ENCODE measurements at places on chromosomes 4 and X.

DNA sequence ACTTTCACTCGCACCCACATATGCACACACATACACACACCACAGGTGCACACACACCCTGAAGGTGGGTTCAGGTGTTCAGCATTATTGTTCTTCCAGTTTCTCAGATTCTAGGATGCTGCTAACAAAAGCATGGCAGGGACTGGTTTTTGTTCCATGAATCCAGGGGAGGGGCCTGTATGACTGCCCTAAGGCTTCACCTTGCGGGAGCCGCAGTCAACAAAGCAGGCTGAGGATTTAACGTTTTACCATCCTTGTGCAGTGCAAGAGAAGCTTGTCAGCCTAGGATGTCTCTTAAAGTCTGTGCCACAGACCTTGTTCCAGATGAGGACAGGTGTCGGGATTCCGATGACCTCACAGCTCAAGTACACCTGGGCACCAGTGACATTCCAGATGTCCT, 61.8 kb downstream of the POLR2B start:
- no peak for DNase-seq

- DNase-seq, result no peak
Measured at GRCh38 chr4:101064541-101065180, 282.7 kb downstream of the PPP3CA start.

GRCh38 chr4:73883306-73883705, 14.1 kb downstream of the CXCL1 start:
- DNase-seq, result no peak

- DNase-seq, result no peak
Measured at GRCh38 chrX:81229901-81230300, 28.0 kb downstream of the SH3BGRL start.

- DNase-seq, result no peak
Measured at GRCh38 chr4:108466936-108467902, 153.2 kb upstream of the RPL34 start.

GRCh38 chrX:152904151-152905080, 6.5 kb downstream of the ZNF185 start:
- DNase-seq, result peak; percentile 2

- no peak for DNase-seq
Measured at GRCh38 chrX:103240155-103240554, 14.8 kb downstream of the TCEAL8 start.

DNA sequence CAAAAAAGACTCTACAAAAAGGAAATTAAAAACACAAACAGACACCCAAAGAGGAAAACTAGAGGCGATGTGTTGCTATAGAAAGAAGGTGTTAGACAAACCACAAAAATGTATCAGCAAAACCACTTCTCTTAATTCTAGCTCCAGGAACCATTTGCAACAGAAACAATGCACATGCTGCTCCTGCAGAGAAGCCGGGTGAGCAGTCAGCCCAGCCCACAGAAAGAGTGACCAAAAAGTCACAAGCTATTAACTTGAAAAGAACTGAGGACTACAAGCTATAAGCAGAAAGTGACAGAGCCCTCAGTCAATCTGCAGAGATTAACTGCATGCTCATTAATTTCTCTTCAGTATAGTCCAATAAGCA, 96.2 kb upstream of the KLHL13 start:
- DNase-seq, result no peak

DNA sequence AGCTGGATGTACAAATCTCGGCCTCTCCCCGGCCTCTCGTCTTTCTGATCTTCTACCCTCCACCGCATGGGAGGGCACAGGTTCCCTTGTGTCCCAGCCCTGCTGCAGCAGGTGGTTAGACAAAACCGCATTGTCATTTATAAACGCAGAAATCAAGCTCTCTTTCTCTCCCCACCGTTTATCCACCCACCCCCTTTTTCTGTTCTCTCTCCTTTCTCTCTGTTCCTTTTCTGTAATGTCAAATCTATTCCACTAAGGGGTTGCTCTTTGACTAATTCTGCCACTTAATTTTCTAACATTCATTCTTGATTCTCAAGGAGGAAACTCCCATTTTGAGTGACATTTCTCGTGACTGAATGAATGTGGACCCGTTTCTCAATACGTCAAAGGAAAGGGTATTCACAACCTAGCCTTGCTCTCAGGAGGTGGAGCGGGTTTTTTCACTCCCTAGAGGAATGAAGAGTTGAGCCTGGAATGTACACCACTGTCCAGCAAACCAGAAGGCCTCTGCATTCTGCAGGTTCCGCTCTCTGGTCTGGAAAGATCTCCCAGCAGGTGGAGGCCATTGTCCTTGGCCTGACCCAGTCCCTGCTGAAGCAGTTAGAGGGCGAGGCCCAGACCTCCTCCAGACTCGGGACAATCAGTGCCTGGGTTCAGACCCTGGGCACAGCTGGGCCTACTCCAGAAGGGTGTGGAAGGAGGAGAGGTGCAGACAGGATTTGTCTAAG, 70.9 kb upstream of the ENPP6 start:
- DNase-seq, result no peak

GRCh38 chr4:121784401-121784800, 16.7 kb upstream of the EXOSC9 start:
- no peak for DNase-seq

DNA sequence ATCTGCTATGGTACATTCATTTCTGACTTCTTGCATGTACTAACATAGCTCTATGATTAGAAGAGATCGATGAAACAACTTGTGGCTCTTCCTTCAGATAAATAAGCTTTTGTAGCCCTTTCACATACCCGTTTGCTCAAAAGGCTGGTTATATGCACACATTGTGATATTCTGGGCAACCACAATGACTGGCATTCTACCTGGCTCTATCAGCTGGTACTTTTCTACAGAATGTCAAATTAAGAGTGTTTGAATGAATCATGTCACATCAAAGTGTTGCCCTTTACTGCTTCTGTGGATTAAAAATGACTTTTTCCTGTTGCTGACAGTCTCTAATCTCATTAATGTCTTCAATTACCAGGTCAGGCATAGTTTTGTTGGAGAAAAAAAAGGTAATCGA, 11.6 kb downstream of the PGRMC1 start:
- DNase-seq, result no peak

- DNase-seq, result no peak
Measured at GRCh38 chrX:154013614-154014360, 5.9 kb downstream of the IRAK1 start.

DNA sequence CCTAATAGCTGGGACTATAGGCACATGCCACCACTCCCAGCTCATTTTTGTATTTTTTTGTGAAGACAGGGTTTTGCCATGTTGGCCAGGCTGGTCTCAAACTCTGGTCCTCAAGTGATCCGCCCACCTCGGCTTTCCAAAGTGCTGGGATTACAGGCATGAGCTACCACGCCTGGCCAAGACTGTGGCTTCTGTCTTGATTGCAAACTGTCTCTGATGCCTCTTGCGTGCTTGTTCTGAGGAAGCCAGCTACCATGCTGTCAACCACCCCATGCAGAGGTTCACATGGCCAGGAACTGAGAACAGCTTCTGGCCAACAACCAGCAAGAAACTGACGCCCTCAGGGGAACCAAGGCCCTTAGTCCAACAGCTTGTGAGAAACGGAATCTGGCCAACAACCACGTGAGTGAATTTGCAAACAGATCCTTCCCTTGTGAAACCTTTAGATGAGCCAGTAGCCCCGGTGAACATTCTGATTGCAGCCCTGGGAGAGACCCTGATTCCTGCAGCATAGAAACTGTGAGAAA, 71.2 kb downstream of the SUPT20HL2 start:
- no peak for DNase-seq

DNA sequence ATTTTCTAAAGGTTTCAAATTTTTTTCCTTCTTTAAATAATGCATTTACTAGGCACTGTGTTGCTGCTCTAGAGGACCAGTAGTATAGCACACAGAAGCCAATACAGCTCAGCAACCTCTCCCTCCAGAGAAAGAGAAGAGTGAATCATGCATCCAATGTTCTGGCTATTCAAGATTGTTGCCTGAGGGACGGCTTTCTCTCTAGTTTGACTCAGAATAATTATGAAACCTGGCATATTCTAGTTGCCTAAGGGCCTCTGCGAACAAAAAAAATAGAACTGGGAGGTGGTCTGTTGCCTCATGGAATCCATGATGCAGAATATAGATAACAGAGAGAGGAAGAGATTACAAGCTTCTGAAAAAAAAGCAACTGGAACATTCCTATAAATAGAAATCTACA, 1233.3 kb upstream of the PABPC4L start:
- no peak for DNase-seq

GRCh38 chrX:75989806-75990590, 182.9 kb upstream of the PBDC1 start:
- no peak for DNase-seq

- no peak for DNase-seq
Measured at GRCh38 chr4:93396272-93396671, 432.3 kb upstream of the ATOH1 start.

- DNase-seq, result no peak
Measured at GRCh38 chr4:153939570-153939969, 150.7 kb upstream of the SFRP2 start.

DNA sequence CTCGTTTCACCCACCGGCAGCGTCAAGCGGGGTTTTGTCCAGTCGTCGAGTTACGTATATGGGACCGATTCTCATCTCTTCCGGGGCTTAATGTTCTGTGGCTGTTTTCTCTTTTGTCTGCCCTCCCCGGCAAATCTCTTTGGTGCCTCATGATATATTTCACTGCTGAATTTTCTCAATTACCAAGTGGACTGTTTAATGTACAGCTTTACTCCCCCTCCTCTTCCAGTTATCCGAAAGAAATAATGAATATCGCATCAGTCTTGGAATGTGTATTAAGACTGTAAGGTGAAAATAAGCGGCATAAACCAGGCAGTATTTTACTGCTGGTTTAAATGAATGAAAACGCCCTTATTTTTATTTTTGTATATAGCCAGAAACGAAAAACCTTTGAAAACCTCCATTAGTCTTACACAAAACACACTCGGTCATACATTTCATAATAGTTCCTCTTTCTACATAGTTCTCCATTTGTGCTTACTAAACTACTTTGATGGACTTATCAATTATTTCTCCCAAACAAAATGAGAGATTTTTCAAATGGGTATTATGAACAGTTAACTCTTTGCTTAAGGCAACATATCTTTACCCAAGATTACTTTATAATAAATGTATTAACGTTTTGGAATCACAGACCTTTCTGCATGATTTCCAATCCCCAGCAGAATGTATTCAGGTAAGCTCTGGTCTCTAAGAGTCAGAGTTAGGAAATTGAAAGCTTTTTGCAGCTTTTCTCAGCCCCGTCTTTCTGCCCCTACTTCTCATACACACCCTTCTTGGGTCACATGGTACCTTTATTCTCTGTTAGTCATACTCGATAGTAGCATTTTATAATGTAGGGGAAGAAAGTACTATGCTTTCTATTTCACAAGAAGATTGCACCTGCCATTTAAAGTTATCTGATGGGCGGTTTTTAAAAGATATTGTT, 979 bp downstream of the RP2 start:
- no peak for DNase-seq

DNA sequence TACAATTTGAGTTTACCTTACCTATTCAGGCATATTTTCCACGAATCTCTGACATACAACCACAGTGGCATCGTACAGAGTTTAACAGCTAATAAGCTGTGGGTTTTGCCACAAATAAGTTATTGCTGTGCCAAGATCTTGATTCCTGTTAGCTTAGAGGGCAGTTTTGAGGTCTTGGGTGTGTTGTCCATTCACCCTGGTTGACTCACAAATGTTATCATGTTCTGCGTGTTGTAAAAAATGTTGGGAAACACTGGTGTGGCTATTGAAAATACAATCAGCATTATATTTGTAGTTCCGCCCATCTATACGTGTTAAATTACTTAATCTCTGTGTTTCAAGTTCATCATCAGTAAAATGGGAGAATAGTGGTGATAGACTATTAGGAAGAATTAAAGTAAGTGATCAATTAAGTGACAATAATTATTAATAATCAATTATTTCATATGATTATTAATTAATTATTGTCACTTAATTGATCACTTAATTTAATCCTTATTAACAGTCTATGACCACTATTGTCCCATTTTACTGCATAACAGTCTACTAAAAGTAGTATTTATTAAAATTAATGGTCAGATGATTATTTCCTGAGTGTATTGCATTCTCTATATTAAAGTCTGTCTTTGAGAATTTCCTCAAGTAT, 96.3 kb downstream of the TMA16 start:
- DNase-seq, result no peak

- DNase-seq, result no peak
Measured at GRCh38 chr4:2070421-2071251, 11.5 kb downstream of the NAT8L start.

DNA sequence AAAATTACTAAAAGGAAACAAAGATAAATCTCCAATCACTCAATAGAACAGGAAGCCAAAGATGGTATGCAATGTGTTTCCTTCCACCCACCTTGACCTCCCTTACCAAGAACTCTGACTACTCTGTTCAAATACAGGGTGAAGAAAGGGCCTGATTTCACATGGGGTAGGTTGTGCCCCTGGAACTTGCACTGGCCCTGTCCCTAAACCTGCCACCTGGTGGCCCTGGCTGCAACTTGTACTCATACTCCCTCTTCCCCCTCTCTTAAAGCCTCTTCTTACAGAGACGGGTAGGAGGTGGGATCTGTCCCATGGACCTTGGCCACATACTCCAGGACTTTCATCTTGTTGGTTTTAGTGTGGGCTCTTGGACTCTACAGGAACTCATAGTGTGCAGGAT, 17.3 kb upstream of the TMEM185A start:
- no peak for DNase-seq

DNA sequence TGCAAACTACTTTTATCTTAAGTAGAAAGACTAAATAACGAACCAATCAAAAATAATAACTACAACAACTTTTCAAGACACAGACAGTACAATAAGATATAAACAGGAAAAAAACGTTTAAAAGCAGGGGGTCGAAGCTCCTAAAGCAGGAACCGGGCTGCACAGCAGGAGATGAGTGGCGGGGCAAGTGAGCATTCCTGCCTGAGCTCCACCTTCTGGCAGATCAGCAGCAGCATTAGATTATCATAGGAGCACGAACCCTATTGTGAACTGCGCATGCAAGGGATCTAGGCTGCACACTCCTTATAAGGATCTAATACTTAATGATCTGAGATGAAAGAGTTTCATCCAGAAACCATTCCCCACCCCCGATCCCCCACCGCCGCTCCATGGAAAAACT, 146.2 kb downstream of the TEX11 start:
- no peak for DNase-seq

DNA sequence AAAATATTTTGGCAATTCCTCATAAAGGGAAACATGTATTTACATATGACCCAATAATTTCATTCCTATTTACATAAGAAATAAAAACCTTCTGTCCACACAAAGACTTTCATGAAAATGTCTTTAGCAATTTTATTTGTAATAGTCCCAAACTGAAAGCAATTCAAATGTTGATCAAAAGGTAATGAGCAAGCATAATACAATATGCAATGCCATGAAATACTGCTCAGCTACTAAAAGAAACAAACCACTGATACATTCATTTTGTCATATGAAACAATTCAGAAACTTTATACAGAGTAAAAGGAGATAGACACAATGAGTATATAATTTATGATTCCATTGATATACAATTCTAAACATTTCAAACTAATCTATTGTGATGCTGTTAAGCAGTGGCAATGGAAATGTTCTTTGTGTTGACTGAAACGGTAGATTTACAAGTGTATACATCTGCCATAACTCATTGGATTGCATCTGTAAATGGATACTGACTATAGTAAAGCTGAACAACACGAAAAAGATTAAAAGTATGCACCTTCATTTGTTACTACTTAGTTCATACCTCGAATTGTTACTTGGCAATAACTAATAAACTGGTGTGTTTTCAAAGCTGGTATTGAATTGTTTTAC, 335.6 kb downstream of the GASK1B start:
- DNase-seq, result no peak

- no peak for DNase-seq
Measured at GRCh38 chr4:146998157-146998556, 52.5 kb upstream of the TTC29 start.
